DMS 273 treated with DMSO at 0.1 percent for 48 hours (cell line): ENCODE measurements at places on chromosomes 12 and 14.

DNA sequence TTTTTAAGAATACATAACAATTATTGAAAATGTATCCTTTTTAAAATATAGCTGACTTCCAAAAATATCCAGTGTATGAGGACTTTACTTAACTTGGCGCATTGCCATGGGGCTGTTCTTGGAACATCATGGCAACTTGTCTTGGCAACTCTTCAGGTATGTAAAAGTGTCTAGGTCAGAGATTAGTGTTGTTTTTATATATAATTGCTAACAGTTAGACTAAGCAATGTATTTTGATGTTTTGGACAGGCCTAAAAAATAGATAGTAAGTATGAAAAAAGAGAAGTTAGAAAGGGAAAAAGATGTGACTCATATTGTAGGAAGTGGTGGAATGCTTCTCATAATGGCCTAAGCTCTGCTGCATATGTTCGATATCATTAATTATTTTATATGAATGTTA lies 70.9 kb downstream of the MON2 start:
- DNase-seq: no peak

DNA sequence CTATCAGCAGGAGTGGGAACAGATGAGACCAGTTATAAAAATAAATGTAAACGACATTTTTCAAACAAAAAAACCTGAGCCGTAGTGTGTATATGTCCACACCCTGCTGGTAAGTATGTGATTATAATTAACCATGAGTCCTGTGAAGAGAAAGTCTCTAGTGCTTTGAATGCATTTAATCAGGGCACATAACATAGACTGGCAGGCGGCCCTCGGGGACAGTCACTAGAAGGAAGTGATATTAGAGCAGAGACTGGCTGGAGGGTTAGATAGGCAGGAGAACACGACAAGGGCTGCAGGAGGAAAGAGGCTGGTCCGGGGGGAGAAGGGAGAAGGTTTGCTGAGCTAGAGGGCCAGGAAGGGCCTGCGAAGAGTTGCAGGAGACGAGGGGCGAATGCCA lies 23.8 kb upstream of the ELK3 start:
- no peak for DNase-seq

DNA sequence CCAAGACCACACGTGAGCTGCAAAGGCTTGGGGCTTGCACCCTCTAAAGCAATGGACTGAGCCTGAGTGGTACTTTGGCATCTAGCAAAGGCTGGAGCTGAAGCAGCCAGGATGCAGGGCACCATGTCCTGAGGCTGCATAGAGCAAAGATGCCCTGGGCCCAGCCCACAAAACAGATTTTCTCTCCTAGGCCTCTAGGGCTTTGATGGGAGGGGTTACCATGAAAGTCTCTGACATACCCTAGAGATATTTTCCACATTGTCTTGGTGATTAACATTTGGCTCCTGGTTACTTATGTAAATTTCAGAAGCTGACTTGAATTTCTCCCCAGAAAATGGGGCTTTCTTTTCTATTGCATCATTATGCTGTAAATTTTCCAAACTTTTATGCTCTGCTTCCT lies 438.3 kb downstream of the SLC16A7 start:
- DNase-seq: no peak

- no peak for DNase-seq
Measured at GRCh38 chr14:100621806-100622205, 34.6 kb upstream of the BEGAIN start.

DNA sequence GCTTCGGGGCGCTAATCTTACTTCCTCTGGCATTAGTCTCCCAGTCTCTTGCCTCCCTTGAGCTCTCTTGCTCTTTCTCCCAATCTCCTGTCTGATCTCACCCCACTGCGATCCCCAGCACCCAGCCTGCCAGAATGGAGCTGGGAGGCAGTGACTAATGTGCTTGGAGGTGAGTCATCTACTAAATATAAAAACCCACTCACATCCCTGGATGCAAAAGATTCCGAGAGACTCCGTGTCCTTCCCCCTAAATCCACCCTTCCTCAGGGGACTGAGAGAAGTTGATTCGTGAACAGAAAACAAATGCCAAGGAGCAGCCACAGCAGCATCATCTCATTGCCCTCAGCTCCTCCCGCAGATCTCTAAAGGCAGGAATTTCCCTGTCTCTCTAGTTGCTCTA lies 45.7 kb upstream of the KCNA5 start:
- no peak for DNase-seq

DNA sequence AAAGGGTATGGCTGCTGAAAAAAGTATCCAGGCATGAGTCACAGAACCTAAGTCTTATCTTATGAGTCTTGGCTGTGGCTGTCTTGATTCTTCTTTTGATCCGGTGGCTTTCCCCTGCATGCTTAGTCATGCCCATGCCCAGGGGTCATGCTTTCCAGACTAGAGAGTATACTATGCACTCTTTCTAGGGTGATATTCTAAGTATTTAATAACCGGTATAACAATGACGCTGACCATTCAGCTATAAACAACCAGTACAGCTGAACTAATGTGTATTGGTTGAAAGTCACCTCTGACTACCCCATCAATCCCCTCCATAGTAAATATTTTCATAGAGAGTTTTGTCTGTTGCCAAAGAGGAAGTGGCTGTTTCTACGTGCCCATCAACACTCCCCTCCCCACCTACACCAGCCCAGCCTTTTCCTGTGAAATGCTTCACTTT lies 34.7 kb upstream of the NRXN3 start:
- DNase-seq: no peak

DNA sequence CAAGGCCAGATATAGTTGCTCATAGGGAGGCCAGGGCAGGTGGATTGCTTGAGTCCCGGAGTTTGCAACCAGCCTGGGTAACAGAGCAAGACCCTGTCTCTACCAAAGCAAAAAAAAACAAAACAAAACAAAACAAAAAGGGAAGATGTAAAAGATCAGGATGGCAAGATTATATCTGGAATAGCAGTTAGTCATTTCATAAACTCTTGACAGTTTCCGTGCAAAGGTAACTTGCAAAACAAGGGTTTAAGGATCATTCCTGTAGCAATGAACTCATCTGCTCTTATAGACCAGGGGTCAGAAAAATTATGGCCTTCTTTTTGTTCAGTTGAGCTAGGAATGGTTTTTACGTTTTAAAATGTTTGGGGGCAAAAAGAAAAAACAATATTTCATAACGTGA lies 29.6 kb downstream of the GIT2 start:
- DNase-seq: no peak

GRCh38 chr12:17206553-17206952 lies 600.6 kb upstream of the LMO3 start:
- DNase-seq: no peak

DNA sequence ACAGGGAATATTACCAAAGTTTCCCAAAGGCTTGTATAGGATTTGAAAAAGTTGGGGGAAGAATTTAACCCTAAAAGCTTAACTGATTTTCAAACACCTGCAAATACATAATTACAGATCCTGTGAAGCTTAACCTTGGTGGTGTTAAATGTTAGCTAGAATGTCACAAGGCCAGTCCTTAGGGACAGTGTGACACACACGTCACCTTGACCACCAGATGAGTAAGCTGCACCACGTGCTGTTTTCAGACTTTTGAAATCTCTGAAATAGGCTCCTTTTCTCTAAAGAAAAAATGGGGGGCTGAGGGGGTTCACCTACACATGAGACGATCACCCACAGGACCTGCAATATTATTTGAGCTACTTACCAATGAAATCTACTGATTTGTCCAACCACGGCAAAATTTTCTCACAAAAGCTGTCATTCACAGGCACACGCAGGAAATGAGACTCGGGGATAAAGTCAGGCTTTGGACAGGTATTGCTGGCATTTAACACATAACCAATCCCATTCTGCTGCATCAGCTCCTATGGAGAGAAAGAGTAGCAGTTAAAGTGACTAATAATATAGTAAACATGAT lies 75.9 kb downstream of the DUSP16 start:
- no peak for DNase-seq

DNA sequence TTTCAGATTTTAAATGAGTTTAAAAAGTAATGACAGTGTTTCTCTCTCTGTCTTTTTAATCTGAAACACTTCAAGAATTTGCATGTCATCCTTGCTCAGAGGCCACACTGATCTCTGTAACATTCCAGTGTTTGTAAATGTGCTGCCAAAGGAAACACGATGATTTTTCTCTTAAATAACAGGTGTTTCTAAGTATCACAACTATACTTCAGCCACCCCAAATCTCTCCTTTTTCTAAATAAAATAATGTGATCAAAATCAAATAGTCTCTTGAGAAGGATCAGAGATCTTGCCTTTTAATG lies 3.3 kb upstream of the GALC start:
- no peak for DNase-seq

DNA sequence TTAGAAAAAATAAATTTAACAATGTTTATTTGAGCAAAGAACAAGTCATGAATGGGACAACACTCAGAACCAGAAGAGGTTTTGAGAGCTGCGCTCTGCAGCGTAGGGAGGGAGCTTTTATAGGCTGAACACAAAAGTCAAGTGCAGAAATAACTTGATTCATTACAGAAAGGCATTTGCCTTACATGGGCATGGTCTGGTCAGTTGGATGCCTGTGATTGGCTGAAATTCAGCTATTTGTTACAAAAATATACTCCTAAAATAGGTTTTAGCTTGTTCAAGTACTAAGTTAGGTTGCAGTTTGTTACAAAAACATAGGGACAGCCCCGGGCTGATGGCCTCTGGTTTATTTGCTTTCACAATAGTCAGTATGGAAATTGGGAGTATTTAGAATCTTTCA lies 118.0 kb downstream of the NUAK1 start:
- no peak for DNase-seq

DNA sequence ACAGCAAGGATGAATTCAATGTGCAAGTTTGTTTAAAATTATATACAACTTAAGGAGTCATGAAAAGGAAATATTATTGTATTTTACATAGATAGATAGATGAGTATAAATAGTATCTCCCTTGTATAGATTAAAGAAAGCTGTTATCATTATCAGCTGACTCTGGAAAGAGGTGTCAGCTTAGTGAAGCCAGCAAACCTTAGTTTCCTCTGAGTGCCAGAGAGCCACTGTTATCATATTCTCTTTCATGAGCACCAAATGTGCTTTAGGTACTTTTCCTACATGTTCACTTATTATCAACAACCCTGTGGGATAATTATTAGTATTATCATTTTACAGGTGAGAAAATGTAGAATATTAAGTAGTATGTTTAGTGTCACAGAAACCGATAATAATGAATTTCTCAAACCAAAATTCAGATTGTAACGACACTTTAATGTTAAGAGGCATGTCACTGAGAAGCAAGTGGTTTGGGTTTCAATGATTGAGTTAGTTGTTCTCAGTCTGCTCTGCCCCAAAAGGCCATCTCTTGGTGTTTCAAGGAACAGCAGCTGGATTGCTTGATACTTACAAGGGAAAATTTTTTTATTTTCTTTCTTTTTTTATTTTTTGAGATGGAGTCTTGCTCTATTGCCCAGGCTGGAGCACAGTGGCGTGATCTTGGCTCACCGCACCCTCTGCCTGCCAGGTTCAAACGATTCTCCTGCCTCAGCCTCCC lies 53.7 kb downstream of the PLEKHA5 start:
- DNase-seq: no peak

GRCh38 chr14:66572826-66573225 lies 64.9 kb downstream of the GPHN start:
- no peak for DNase-seq

DNA sequence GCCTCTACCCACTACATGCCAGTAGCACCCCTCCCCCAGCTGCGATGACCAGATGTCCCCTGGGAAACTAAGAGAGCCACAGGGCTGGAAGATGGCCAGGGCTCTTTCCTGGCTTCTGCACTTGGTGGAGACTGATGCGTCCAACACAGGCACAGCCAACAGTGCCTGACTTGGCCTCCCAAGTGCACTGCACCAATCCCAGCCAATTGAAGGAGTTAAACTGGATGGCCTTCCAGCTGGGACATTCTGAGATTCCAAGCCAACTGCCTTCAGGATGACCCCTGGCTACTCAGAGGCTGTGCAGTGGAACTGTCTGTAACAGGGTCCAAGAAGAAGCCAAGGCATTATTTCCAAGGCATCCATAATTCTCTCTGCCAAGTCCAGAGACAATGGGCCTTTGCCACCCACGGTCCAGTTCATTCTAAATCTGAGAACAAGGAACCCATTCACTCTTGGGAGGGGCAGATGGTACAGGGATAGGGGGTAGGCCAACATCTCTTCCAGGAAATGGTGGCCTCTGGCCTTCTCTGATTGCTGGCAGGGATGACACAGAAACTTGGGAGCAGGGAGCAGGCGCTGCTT lies 35.2 kb downstream of the PRIMA1 start:
- no peak for DNase-seq

DNA sequence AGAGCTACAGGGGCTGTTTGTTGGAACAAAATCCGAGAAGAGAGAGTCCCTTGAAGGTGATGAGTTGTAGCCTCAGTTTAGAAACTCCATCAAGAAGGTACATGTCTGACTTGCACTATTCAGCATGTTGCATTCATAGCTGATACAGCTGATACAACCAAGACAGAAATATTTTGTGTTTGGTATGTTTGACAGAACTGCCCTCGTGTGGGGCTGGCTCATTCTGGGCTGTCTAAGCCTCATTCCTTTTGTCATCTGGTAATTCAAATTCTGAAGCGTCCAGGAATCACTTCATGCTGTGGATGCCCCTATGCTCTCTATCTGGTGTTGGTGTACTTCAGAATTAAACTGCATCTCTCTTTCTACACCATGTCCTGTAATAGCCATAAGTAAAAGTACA lies 126.3 kb downstream of the ANO6 start:
- no peak for DNase-seq

- no peak for DNase-seq
Measured at GRCh38 chr12:4979737-4980136, 63.9 kb upstream of the KCNA5 start.

DNA sequence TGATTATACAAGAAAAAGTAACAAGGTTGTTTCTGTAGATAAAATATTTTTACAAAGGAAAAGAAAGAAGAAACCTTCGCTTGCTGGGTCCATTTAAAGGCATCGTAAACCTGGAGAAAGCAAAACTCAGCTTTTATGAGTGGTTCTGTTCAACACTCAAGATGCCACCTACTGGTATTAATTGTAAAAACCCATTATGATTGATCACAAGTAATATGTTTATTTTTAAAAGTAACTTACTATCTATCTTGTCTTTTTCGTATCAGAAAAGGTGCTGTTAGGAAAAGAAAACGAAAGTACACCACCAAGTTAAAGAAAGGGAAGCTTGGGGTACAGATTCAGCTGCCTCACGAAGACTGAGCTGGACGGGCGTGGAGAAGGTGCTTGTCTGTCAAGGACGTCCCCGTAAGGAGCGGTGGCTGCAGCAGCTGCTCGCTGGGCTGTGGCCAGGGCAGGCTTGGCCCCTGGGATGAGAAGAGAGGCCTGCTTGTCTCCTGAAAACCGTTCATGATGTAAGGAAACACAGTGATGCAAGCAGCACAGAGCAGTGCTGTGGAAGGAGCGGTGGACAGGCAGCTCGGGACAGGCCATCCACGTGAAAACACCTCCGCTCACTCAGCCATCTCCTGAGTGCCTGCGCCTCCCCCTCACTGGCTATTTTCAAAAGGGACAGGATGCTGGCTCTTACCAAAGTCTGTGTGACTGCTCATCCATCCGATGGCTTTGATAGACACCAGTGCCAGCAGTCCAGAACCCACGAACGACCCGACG lies 25.0 kb downstream of the SLC15A4 start:
- no peak for DNase-seq

- DNase-seq: no peak
Measured at GRCh38 chr12:99284161-99284560, 363.4 kb upstream of the GARIN6 start.

- DNase-seq: no peak
Measured at GRCh38 chr12:951176-951575, 1.7 kb upstream of the RAD52 start.

- DNase-seq: no peak
Measured at GRCh38 chr12:100753837-100754236, 40.7 kb upstream of the ANO4 start.

- DNase-seq: no peak
Measured at GRCh38 chr14:23076785-23077408, 18.0 kb downstream of the ACIN1 start.
